ENCODE measurements at places on chromosomes 1 and 21.

GRCh38 chr1:213389061-213389581, 338.1 kb downstream of the RPS6KC1 start:
- no peak for DNase-seq

- no peak for DNase-seq
Observed at GRCh38 chr1:34794001-34794789, 1.4 kb downstream of the GJA4 start.

GRCh38 chr1:226480461-226480860, 68.1 kb upstream of the STUM start:
- DNase-seq: no peak

DNA sequence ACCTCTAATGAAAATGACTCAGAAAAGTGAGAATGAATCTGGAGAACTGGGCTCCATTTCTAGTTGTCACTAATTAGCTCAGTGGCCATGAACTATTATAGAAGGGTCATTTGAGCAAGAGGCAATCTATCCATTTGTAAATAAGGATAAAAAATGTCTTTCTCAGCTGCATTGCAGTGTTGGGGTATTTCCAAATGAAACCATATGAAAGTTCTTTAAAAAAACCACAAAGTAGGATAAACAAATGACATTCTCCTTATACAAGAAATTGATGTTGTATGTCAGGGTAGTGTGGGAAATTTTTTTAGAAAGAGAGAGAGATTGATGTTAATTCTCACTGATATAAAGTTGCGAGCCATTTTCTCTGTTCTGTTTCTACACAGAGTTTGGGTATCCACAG, 26.0 kb downstream of the FMO3 start:
- no peak for DNase-seq

- no peak for DNase-seq
Observed at GRCh38 chr1:24021403-24022266, 41.5 kb upstream of the SRSF10 start.

- DNase-seq: no peak
Observed at GRCh38 chr21:43274946-43275310, 106.1 kb downstream of the CRYAA start.

DNA sequence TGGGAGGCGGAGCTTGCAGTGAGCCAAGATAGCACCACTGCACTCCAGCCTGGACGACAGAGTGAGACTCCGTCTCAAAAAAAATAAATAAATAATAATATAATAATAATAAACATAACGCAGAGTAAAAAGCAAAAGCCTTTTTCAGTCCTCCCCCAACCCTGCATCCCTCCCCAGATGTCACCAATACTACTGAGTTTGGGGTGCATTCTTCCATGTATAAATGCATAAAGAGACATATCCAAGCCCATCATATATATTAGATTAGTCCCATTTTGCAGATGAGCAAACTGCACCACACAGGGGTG, 930 bp upstream of the ADAMTSL4 start:
- DNase-seq: no peak

GRCh38 chr1:240946926-240947325, 335.0 kb upstream of the GREM2 start:
- no peak for DNase-seq

- DNase-seq: no peak
Observed at GRCh38 chr1:155158991-155159390, 14.1 kb downstream of the KRTCAP2 start.

DNA sequence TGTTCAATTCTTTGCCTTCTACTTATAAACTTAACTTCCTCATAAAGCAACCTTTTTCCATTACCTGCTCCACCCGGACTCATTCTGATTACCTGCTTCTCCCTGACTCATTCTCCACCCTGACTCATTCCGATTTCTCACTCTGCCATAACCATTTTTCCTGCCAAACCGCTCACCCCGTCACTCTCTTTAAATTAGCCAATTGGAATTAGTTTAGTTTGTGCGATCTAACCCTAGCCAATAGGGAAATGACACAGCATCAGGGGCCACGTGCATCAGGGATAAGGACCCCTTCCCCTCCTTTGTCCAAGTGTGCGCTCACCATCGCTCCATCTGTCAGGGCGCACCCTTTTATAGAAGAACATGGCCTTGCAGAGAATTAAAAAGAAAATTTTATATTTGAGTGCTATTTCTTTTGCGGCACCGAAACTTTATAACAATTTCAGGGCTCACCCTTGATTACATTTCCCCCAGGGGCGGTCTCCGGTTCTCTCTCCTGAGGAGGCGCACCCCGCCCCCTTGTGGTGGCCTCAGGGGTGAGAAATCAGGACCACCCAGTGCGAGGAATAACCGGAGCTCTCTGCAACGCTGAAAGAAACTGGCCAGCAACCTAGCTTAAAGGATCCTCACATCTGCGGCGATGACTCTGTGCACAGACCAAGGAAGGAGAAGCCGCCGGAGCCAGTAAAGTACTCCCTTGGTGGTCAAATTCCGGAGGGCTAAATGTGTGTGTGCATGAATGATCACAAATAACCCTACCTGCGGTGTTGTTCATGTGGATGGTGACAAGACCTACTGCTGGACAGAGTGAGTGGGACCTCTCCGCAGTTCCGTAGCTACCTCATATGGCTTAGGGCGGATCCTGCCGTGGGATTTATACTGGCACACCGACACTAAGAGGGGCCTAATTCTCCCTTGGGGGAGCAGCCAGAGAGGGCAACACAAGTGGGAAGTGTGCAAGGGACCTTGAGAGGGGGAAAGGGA, 30.3 kb upstream of the CBR3 start:
- no peak for DNase-seq

DNA sequence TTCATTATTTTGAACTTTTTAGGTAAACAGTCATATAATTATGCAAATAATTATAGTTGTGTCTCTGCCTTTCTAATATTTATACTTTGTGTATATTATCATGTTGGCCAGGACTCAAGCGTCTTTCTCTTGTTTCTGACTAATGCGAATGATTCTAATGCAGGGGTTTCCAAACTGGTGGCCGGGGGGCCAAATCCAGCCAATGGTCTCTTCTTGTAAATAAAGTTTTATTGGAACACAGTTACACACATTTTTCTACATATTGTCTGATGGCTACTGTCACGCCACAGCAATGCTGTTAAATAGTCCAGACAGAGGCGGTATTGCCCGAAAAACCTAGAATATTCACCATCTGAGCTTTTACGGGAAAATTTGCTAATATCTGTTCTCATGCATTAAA, 8.9 kb upstream of the POFUT2 start:
- DNase-seq: no peak

GRCh38 chr21:46119637-46120271, 21.8 kb downstream of the COL6A2 start:
- no peak for DNase-seq

GRCh38 chr1:228664399-228664914, 70.8 kb upstream of the RHOU start:
- DNase-seq: peak; percentile 74

Data from NCI-H2171 treated with DMSO at 0.1 percent for 48 hours (cell line).